ENCODE measurements at places on chromosomes 12 and 14.

- no peak for DNase-seq
These were observed 32.7 kb upstream of the USP44 start for GRCh38 chr12:95583933-95584332.

DNA sequence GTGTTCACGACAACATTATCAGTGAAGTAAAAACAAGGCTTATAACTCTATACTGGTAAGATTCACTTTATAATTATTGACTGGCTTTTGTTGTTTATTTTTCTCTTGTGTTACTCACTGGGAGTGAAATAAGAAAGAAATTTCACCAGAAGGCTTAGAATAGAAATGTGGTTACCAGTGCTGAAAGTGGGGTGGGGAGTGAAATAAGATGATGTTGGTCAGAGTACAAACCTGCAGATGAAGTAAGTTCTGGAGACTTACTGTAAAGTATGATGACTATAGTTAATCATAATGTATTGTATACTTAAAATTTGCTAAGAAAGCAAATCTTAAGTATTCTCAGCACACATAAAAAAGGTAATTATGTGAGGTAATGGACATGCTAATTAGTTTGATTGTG is 198.4 kb downstream of the KLHL28 start:
- no peak for DNase-seq

DNA sequence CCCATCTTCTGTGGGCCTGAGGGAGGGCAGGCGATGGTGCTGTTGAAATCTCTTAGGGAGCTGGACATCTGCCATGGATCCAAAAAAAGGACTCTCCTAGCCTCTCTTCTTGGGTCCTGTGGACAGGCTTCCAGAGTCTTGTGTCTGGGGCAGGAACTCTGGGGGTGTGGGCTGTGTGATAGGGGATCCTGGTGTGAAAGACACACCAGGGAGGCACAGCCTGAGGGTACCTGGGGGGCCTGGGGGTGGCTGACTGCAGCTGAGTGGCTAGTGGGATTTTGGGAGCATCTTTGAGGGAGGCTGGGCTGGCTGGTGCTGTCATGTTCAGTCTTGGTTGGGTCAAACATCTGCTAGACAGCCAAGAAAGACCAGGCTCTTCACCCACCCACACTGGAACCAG is 1.8 kb upstream of the KRT83 start:
- no peak for DNase-seq

DNA sequence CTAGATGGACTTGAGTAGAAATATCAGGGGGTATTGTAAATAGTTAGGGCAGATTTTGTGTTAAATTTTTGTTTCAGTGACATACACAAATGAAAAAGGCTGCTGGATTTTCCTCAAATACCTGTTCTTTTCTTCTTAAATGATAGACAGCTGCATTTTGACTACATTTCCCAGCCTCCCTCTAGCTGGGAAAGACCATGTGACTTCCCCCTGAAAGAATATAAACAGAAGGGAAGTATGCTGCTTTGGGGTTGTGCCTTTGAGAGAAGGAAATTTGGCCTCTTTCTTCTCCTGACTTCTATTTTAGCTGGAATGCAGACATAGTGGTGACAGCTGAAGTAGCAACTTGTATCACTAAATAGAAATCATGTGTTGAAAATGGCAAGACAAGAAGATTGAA is 476.1 kb upstream of the SYT1 start:
- no peak for DNase-seq

DNA sequence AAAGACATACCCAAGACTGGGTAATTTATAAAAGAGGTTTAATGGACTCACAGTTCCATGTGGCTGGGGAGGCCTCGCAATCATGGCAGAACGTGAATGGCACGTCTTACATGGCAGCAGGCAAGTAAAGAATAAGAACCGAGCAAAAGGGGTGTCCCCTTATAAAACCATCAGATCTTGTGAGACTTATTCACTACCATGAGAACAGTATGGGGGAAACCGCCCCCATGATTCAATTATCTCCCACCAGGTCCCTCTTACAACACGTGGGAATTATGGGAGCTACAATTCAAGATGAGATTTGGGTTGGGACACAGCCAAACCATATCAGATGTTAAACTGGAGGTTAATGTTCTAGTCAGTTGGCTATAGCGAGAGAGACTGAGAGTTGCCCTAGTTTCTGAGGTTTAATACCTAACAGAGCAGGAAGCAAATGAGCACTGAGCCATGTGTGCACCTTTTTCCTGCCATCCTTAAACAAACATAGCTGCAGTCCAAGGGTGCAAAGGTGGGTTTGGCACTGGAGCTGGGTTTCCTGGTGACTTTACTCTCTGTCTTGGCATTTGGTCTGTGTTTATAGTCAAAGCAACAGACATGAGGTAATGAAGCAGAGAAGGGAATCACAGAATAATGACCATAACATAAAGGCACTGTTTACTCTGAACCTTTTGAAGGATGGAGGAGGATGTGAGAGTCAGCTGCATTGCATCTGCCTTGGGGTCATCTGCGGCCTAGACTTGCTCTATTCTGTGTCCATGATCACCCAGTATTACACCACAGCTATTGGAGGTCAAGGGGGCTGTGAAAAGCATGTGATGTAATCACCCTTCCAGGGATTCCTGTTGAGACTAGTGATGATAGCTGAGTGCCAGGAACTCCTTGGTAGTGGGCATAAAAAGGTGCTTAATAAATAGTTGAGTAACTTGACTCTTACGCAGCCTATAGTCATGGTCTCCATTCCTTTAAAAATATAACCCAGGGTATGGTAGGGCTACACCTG is 83.6 kb upstream of the USP44 start:
- DNase-seq, result no peak

DNA sequence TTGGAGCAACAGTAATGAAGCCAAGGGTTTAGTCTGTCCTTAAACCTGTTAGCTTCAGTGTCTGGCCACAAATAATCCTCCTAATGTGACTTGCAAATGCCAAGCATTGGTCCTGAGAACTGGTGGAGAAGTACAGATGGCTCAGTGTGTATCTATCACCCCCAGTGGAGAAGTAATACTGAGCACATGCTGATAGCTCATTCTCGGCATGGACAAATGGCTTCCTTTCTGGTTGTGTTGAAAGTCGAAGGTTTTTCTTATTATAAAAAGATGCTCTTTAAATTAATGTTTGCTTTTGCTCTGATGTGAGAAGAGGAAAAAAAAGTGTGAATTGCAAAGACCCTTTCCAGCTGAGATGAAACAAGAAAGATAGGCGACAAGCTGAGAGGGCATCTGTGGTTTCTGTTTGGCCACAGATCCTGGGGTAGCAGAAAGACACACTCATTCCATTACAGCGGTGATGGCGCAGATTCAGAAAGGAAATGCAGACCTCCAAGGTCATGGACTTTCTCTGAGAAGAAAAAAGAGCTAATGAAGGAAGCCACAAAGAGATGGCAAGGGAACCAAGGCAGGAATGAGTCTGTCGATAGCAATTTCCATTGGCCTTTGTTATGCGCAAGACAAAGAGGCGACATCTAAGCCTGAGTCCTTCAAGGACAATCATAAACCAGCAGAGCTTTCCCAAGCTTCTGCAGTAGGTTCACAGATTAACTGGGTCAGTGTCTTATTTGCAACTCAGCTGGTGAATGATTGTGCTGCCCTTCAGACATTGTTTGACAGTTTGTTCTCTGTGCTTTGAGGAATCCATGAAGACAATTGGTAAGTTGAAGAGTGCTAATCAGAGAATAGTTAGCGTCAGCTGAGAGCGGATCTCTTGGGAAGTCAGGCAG is 155.5 kb upstream of the RGS6 start:
- no peak for DNase-seq

- DNase-seq, result no peak
These were observed 35.0 kb upstream of the MDM1 start for GRCh38 chr12:68367116-68367515.

- DNase-seq, result no peak
These were observed 25.9 kb downstream of the RHOF start for GRCh38 chr12:121767525-121768016.

DNA sequence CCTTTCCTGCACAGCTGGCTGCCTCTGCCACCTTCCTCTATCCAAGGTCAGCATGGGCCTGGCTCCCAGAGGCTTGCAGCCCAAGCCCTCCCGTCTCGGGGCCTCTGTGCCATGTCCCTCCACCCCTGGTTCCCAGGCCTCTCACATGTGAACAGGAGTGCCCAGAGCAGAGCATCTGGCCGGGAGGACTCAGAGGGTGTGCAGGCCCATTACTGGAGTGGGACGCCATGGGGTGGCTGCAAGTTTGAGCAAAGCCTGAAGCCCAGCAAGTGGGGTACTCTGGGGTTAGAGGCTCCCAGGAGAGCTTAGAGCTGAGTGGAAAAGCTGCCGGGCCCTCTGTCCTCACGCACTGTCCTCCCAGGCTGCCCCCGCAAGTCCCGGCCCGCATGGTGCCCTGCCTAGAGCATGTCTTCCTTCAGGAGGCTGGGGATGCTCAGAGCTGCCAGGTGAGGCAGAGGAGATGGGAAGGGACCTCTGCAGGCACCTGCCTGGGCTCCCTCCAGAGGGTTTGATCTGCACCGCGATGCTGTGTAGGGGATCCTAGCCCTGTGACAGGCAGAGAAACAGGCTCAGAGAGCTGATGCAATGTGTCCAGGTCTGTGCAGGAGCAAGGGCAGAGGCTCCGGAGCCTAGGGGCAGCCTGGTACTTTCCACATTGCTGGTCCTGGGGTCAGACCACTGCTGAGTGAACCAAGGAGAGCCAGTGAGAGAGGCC is 39.8 kb downstream of the DIO3 start:
- no peak for DNase-seq

- DNase-seq, result no peak
These were observed 423.9 kb downstream of the SOX5 start for GRCh38 chr12:23525450-23526072.

DNA sequence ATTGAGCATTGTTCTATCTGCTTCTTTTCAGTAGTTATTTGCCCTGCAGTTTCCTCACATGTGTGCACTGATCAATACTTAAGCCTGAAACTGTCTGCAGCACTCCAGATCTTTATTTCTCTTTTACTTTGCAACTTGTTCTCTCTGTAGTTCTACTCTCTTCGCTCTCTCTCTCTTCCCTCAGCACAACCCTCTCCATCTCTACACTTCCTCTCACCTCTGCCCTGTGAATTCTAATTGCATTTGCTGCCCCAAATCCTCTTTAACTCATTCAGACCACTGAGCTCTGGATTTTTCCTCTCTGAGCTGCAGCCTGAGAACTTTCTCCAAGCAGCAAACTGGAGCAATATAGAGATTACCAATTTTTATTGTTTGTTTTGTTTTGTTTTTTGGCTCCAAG is 1035.5 kb downstream of the FSCB start:
- DNase-seq, result no peak

- DNase-seq, result no peak
These were observed 16.2 kb upstream of the PCNX1 start for GRCh38 chr14:70890826-70891659.

GRCh38 chr14:75654127-75654732 is 6.4 kb downstream of the ERG28 start:
- peak; percentile 79 for DNase-seq

GRCh38 chr14:58354808-58355207 is 40.9 kb upstream of the TOMM20L start:
- no peak for DNase-seq

DNA sequence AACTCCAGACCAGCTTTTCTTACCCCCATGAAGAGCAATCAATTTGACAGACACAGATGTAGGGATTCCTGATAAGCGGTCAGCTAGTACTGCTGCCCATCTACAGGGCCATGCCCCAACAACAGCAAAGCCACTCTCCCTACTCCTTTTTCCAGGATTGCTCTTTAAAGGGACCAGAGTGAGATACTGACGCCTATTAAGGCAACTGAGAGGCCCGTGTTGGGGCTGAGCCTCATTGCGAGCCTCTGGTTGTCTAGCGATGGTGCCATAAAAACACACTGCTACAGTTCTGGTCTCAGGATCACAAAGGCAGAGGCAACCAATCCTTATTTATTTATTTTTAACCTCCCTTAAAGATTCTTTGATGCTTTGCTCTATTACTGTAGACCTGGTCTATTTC is 31.1 kb downstream of the AK7 start:
- DNase-seq, result no peak

DNA sequence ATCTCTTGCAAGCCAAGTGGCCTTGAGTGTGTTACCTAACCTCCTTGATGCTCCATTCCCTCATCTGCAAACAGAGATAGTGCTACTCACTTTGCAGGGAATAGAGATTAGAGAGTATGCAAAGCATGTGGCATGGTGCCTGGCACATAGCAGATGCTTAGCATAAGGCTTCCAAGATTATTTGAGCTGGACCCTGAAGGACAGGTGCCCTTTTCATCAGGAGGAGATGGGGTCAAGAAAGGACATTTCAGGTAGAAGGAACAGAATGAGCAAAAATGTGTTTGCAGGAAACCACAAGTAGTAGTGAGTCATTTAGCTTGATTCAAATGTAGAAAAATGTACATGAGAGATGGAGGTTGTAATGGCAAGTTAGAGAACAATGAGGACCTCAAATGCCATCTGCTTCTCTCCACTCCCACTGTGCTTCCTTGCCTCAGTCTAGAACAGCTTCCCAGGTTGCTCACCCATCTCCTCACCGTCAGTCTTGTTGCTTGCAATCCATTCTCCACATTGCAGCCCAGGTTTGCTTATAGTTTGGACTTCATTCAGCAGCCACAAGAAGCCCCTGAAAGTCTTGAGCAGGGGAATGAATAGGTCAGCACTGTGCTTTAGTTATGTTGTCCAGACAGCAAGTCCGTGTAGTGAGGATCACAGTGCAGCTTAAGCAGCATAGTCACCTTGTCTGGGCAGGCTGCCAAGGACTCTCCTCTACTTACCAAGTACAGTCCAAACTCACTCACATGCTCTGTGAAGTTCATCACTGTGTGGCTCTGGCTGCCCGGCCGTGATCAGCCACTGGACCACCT is 536.3 kb upstream of the CCDC196 start:
- DNase-seq, result peak; percentile 15

DNA sequence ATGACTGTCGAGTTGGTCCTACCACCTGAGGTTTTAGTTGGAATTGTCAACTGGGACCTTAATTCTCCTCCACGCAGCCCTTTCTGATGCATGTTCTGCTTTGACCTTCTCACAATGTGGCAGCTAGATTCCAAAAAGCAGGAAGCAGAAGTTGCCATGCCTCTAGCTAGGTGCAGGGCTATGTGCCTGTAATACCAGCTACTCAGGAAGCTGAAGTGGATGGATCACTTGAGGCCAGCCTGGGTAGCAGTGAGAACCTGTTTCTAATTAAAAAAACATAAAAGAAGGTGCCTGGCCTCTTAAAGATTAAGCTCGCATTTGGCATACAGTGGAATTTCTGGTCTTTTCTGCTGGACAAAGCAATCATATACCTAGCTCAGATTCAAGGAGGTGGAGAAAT is 77.1 kb downstream of the FGD4 start:
- DNase-seq, result no peak

DNA sequence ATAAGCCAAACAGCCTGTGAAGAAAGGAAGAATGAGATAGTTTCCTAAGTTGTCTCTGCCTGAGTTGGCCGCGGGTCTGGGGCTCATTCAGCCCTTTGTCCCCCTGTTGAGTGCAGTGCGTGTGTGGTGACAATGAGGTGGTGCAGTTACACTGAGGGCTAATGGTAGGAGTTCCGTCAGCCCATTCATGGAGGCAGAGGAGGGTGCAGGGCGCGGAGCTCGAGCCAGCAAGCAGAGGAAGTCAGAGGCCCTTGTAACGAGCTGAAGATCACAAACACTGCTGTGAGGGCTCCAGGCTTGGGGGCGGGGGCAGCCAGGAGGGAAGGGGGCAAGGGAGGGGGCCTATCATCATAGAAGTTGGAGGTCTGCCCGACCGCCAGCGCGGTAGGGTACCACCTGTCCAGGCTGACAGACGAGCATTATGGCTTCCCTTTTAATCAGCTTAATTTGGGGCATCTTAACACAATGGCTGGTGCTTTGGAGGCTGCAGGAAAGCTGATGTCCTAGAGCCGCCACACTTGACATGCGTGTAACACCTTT is 20.5 kb downstream of the CCND2 start:
- no peak for DNase-seq

GRCh38 chr14:103391048-103391447 is 5.8 kb downstream of the MARK3 start:
- DNase-seq, result no peak
